Lung (tissue), 17 donors: ENCODE measurements at places on chromosomes 5 and 9.

DNA sequence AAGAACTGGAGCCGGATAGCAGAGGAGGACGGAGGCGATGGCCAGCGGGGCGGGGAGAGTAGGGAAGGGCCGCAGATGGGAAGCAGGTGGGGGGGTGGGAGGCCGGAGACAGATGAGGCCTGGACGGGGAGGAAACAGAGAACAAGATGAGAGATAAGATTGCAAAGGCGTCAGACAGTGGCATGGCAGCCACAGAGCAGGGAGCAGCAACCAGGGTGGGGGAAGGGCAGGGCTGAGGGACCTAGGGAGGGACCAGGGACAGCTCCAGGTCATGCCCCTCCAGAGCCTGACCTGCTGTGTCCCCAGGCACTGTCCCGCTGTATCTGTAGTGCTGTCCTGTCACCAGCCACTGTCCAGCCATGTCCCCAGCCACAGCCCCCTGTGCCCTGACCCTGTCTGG, 49.6 kb upstream of the LMX1B start:
- no peak overlapping the region for H3K27ac ChIP-seq
- H3K36me3 ChIP-seq = no peaks in the 10 kb centered on the region
- no peaks in the 10 kb centered on the region for H3K4me1 ChIP-seq
- H3K27me3 ChIP-seq = peaks cover 39% of the 10 kb centered on the region
- H3K4me3 ChIP-seq = no peak overlapping the region
- DNase-seq = no peak

DNA sequence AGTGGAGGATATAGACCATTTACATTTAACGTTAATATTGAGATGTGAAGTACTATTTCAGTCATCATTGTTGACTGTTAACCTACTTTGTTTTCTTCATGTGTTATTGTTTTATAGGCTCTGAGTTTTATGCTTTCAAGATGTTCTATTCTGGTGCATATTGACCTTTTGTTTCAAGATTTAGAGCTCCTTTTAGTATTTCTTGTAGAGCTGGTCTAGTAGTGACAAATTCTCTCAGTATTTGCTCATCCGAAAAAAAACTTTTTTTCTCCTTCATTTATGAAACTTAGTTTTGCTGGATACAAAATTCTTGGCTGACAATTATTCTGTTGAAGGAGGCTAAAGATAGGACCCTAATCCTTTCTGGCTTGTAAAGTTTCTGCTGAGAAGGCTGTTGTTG, 91.3 kb downstream of the INVS start:
- peaks cover 10% of the 10 kb centered on the region for H3K36me3 ChIP-seq
- H3K4me3 ChIP-seq = no peak overlapping the region
- H3K4me1 ChIP-seq = no peaks in the 10 kb centered on the region
- H3K27me3 ChIP-seq = no peaks in the 10 kb centered on the region
- DNase-seq = no peak

GRCh38 chr5:87233143-87233542, 34.5 kb upstream of the RASA1 start:
- no peaks in the 10 kb centered on the region for H3K4me1 ChIP-seq
- no peak for DNase-seq
- H3K4me3 ChIP-seq = no peak overlapping the region
- no peak overlapping the region for H3K27ac ChIP-seq

DNA sequence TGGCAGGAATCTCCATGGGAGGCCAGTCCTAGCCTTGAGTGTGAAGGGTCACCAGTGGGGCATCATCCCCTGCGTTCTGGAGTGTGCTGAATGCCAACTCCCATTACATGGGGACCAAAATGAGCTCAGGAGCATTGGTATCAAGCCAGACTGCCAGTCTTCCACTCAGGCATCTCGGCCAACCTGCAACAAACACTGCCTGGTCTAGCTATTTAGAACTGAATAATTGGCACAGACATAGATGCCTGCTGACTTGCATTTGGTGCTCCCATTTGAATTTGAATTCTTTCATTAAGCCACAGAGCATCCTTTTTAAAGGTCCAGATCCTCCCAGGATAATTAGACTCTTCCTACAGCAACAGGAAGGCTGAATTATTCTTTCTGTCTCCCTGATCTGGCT, 116.6 kb upstream of the ABCA1 start:
- no peaks in the 10 kb centered on the region for H3K36me3 ChIP-seq
- DNase-seq = no peak
- H3K27ac ChIP-seq = no peak overlapping the region
- H3K27me3 ChIP-seq = no peaks in the 10 kb centered on the region
- H3K4me3 ChIP-seq = no peak overlapping the region
- H3K4me1 ChIP-seq = peaks cover 10% of the 10 kb centered on the region

DNA sequence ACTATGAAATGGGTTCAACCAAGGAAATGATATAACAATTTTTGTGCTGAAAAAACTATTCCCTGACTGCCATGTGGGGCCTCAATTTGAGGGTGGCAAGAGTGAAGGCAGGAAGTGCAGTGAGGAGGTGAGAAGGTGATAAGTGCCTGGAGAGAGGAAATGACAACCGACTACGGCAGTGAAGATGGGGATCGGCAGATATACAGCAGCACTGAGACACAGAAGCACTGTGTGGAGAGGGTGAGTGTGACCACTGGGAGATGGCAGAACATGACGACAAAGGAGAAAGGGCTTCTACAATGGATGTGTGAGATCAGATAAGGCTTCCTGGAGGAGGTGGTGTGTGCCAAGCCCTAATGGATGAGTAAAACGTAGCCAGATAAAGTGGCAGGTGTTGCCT, 271.8 kb downstream of the TRIM32 start:
- H3K27ac ChIP-seq = no peak overlapping the region
- H3K36me3 ChIP-seq = no peaks in the 10 kb centered on the region
- H3K4me1 ChIP-seq = no peaks in the 10 kb centered on the region
- no peak overlapping the region for H3K4me3 ChIP-seq

DNA sequence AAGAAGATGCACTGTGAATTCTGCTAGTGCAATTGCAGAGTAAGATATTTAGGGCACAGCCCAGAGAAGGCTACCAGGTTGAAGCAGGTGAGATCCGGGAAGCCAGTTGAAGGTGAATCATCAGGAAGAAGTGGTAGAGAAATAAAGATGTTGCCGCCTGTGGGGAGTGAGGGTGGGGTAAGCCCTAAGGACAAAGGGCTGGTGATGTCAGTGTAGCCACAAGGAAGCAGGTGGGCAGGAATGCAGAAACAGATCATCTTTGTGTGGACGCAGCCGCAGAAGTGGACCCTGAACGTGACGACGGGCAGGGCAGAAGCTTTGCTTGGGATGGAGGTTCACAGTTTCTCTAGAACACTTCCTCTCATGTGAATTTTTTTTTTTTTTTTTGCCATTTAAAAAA, 164.2 kb downstream of the ACTL7B start:
- H3K27me3 ChIP-seq = no peaks in the 10 kb centered on the region
- H3K36me3 ChIP-seq = no peaks in the 10 kb centered on the region
- no peaks in the 10 kb centered on the region for H3K4me1 ChIP-seq
- H3K27ac ChIP-seq = no peak overlapping the region

DNA sequence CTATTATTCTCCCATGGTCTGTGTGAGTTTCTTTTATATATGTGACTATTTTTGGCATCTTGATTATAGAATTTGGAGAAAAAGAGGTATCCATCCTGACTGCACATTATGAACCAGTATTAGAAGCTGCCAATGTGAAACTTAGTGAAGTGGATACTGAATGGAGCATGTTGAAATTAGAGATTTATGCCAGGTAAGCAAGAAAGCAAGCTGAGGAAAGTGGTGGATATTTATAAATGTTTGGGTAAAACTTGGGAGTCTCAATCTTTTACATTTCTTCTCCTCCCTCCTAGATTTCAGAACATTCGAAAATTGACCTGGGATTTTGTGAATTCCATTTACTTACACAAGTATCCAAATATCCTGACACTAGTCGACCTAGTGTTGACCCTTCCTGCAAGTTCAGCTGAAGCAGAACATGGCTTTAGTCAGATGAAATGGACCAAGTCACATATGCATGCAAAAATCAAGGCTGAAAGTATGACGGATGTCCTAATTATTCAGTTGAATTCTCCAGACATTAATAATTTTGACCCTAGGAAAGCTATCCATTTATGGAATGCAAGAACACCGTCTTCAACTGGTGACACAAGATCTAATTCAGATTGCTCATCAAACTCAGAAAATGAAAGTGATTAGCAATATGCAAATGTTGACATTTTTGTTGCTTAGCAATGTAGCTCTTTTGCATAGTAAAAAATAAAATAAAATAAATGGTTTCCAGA, 66.8 kb upstream of the IL7R start:
- H3K4me1 ChIP-seq = no peaks in the 10 kb centered on the region
- no peaks in the 10 kb centered on the region for H3K36me3 ChIP-seq
- no peaks in the 10 kb centered on the region for H3K27me3 ChIP-seq
- H3K4me3 ChIP-seq = no peak overlapping the region
- no peak overlapping the region for H3K27ac ChIP-seq
- no peak for DNase-seq

DNA sequence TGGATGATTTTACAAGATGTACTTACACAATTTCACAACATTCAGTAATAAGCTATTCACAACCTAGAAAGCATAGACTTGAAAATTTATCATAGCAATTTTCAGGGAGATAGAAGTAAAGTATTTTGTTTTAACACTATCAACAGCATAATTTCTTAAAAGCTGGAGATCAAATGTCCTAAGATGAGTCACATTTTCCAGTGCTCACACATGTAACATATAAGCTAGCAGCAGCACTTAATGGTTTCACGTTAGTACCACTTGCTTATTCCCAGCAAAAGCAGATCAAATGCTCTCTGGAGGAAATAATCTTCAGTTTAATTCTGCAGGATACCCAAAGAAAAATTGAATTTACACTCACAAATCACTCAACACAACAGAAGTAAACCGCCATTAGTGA, 6.5 kb downstream of the OR13C8 start:
- H3K27ac ChIP-seq = no peak overlapping the region
- H3K4me3 ChIP-seq = no peak overlapping the region
- DNase-seq = no peak
- no peaks in the 10 kb centered on the region for H3K4me1 ChIP-seq
- H3K36me3 ChIP-seq = no peaks in the 10 kb centered on the region
- no peaks in the 10 kb centered on the region for H3K27me3 ChIP-seq

GRCh38 chr9:124492818-124493217, 14.4 kb downstream of the NR5A1 start:
- H3K36me3 ChIP-seq = no peaks in the 10 kb centered on the region
- no peak for DNase-seq

DNA sequence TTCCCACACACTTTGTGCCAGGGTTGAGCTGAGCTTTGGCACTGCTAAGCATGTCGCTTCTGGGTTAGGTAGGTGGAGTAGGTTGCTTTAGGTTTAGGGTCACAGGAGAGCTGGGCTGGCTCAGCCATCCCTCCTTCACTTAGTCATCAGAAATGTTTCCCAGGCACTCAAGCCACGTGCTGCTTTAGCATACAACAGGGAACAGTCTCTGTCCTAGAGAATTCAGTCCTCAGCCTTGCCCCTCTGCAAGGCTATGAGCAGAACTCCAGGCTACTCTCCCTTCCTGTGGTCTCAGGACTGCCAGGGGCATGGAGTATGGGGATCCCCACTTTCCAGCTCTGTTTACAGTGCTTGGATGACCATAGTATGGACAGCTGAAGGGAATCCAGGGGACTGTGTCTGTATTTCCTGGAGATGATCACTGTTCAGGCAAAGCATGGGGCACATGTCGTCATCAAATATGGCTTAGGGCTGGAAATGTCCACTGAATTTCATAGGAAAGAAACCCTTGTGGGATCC, 7.5 kb upstream of the ANKRD33B start:
- no peak overlapping the region for H3K27ac ChIP-seq
- no peak overlapping the region for H3K4me3 ChIP-seq
- H3K27me3 ChIP-seq = peaks cover 41% of the 10 kb centered on the region
- no peaks in the 10 kb centered on the region for H3K4me1 ChIP-seq
- H3K36me3 ChIP-seq = no peaks in the 10 kb centered on the region

- no peak overlapping the region for H3K27ac ChIP-seq
- H3K4me3 ChIP-seq = no peak overlapping the region
- H3K4me1 ChIP-seq = no peaks in the 10 kb centered on the region
Measured at GRCh38 chr9:111005746-111006470, 32.4 kb downstream of the LPAR1 start.

DNA sequence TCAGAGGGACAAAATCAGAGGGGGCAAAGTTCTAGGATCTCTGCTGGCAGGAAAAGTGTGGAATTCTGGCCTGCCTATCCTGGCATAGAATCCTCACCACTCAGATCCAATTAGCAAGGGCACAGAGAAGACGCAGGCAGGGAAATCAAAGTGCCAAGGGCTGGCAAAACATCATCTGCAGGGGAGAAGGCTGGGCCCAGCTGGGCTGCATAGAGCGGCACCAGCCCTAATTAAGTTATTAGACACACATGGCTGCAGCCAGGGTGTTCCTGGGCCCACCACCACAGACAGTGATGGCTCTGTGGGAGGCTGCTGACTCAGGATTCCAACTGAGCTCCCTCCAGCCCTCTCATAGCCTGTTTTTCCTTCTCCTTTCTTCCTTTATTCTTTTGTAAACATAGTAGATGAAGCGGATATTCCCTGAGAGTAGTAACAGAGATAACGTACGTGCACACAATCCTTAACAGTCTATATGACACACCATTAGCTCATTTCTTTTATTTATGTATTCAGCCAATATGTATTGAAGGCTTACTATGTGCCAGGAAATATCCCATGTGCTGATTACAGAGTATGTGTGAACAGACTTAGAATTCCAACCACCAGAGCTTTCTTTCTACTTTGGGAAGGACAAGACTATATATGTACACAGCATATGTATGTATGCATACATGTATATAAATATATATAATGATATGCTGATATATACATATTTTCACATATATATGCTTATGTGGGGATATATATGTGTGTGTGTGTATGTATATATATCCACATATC, 236.1 kb downstream of the ASTN2 start:
- no peaks in the 10 kb centered on the region for H3K4me1 ChIP-seq
- peak; percentile 38 for DNase-seq
- no peak overlapping the region for H3K27ac ChIP-seq
- no peak overlapping the region for H3K4me3 ChIP-seq
- no peaks in the 10 kb centered on the region for H3K27me3 ChIP-seq
- H3K36me3 ChIP-seq = no peaks in the 10 kb centered on the region

DNA sequence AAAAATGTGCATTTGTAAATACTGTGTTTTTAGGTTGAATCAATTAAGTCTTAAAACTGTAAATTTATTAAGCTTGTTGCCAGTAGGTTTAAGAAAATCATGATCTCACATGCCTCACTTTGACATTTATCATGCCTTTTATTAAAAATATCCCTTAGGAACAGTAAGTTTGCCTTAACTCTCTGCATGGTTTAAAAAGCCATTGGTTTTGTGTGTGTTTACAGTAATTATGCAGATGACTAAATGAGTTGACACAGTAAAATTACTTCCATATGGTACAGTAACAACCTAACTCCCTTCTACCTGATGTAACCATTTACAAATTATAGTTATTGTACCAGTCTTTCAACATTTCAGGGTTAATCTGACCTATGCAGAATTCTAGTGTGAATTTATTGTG, 6.5 kb downstream of the RPS6 start:
- H3K36me3 ChIP-seq = peaks cover 25% of the 10 kb centered on the region
- H3K27me3 ChIP-seq = no peaks in the 10 kb centered on the region
- H3K27ac ChIP-seq = no peak overlapping the region
- DNase-seq = no peak
- H3K4me1 ChIP-seq = no peaks in the 10 kb centered on the region

GRCh38 chr9:21580636-21581378, 98.7 kb upstream of the IFNE start:
- DNase-seq = no peak
- no peaks in the 10 kb centered on the region for H3K36me3 ChIP-seq
- H3K27me3 ChIP-seq = no peaks in the 10 kb centered on the region
- H3K4me3 ChIP-seq = no peak overlapping the region
- no peak overlapping the region for H3K27ac ChIP-seq
